ENCODE measurements at places on chromosomes 1 and 21.

- no peak for DNase-seq
Measured at GRCh38 chr1:164695956-164696665, 137.1 kb downstream of the PBX1 start.

DNA sequence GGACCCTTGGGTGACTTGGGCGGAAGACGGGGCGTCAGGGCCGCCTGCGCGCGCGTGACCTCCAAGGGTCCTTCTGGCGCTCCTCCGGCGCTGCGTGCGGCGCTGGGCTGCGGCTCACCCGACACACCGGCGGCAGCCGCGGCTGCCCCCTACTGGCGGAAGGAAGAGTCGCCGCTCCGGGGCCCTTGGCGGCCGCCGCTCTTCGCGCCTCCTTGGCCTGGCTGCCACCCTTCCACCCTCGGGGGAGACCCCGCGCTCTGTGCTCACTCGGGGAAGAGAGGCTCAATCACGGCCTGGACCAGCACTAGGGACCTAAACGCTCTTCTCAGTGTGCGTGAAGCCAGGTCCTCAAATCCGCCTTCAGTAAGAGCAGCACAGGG is 89.7 kb downstream of the DMRTA2 start:
- DNase-seq: peak; percentile 32

GRCh38 chr1:81703756-81704463 is 96.8 kb upstream of the ADGRL2 start:
- DNase-seq: no peak

GRCh38 chr21:45265721-45266517 is 21.8 kb downstream of the POFUT2 start:
- DNase-seq: no peak

GRCh38 chr21:45122432-45123132 is 48.2 kb downstream of the ADARB1 start:
- DNase-seq: no peak

DNA sequence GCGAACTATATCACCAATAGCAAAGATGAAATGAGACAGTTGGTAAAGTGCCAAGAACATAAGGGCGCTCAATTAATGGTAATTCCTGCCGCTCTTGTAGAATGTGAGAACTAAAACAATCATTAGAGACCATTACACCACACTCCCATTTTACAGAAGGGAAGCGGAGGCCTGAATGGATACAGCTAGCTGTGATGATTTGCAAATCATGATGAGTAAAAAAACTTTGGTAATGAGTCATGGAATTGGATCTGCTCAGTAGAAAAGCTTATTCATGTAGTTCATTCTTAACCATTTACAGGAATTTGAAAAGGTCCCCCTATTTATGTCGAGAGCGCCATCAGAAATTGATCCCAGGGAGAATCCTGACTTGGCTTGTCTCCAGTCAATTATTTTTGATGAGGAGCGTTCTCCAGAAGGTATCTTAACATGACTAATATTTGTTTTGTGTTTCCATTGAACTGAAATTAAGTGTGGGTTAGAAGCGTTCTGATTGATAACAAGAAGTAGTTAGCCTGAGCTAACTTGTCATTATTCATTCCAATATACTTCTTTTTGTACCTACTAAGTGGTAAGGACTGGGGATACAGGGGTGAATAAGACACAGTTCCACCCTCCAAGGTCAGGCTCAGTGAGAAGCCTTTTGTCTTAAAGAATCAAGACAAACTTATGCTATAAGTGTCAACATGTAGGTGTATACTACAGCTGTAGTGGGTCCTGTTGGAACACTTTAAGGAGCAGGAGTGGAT is 812 bp downstream of the TTC4 start:
- no peak for DNase-seq

GRCh38 chr1:177933881-177934280 is 36.0 kb downstream of the SEC16B start:
- no peak for DNase-seq

- DNase-seq: no peak
Measured at GRCh38 chr1:59605184-59605583, 209.6 kb upstream of the HOOK1 start.

GRCh38 chr1:201945863-201946223 is 505 bp downstream of the LMOD1 start:
- no peak for DNase-seq

GRCh38 chr21:21030311-21030710 is 32.1 kb downstream of the NCAM2 start:
- no peak for DNase-seq

- no peak for DNase-seq
Measured at GRCh38 chr1:193709607-193710006, 523.2 kb upstream of the B3GALT2 start.

- no peak for DNase-seq
Measured at GRCh38 chr21:43933199-43933598, 68.2 kb downstream of the AGPAT3 start.

DNA sequence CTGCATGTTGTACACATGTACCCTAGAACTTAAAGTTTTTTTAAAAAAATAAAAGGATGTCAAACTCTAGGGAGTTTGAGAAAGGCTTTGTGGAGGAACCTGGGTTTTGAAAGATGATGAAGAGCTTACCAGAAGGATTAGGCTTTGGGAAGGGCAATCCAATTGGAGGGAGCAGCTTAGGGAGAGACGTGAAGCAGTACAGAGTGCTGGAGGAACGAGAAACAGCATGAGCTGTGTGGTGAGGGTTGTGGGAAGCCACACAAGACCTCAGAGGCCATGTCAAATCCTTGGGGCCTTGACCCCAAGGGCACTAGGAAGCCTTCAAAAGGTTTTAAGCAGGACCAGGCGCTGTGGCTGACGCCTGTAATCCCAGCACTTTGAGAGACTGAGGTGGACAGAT is 8.4 kb upstream of the KPNA6 start:
- no peak for DNase-seq

GRCh38 chr1:57277681-57278080 is 146.2 kb downstream of the DAB1 start:
- DNase-seq: no peak

GRCh38 chr1:116182019-116182714 is 71.0 kb downstream of the MAB21L3 start:
- DNase-seq: no peak

DNA sequence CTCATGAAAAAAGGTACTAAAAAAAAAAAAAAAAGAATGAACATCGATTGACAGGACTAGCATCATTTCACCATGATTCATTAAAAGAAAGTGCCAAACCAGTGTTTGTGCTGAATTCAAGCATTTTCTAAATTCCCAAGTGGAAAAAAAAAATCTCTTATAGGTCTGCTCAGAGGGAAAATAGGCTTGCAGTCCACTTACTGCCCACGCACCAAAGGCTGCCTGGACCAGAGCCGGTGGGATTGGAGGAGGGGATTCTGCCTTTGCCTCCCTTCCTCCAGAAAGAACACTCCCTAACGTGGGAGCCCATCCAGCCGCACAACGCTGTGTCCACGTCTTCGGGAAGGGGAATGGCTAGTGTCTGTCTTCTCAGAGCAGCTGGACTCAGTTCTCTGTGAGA is 5.5 kb upstream of the TRAPPC10 start:
- no peak for DNase-seq

GRCh38 chr1:159300146-159300545 is 2.0 kb upstream of the FCER1A start:
- DNase-seq: no peak

- DNase-seq: no peak
Measured at GRCh38 chr1:70256664-70257063, 35.5 kb downstream of the SRSF11 start.

GRCh38 chr1:114078116-114078515 is 75.6 kb downstream of the SYT6 start:
- DNase-seq: no peak

GRCh38 chr1:87963556-87963955 is 634.9 kb downstream of the LMO4 start:
- DNase-seq: no peak

GRCh38 chr1:81097860-81098259 is 702.9 kb upstream of the ADGRL2 start:
- DNase-seq: no peak

DNA sequence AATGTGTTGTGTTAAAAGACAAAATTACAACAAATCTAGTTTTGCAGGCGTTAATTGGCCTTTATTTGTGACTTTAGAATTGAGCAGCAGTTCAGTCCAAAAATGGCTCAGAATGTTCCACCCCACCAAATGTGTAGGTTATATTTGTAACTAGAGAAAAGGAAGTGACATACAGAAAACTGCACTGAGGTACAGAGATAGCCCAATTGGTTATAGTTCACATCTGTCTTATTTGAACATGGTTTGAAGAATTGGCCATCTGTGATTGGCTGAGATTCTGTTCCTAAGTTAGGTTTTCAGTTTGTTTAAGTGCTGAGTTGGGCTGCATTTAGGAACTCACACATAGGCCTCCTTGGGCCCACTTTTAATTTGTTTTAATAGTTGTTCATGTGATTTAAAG is 12.0 kb upstream of the FMO2 start:
- no peak for DNase-seq

- no peak for DNase-seq
Measured at GRCh38 chr21:43294194-43294902, 125.5 kb downstream of the CRYAA start.

GRCh38 chr1:54456361-54456760 is 50.2 kb upstream of the SSBP3 start:
- DNase-seq: no peak

GRCh38 chr21:25891596-25891995 is 156.8 kb downstream of the GABPA start:
- DNase-seq: no peak

GRCh38 chr21:45698493-45699184 is 55.1 kb downstream of the PCBP3 start:
- no peak for DNase-seq

- no peak for DNase-seq
Measured at GRCh38 chr21:46095083-46095719, 2.7 kb upstream of the COL6A2 start.

GRCh38 chr1:214270097-214270650 is 10.8 kb upstream of the SMYD2 start:
- no peak for DNase-seq

DNA sequence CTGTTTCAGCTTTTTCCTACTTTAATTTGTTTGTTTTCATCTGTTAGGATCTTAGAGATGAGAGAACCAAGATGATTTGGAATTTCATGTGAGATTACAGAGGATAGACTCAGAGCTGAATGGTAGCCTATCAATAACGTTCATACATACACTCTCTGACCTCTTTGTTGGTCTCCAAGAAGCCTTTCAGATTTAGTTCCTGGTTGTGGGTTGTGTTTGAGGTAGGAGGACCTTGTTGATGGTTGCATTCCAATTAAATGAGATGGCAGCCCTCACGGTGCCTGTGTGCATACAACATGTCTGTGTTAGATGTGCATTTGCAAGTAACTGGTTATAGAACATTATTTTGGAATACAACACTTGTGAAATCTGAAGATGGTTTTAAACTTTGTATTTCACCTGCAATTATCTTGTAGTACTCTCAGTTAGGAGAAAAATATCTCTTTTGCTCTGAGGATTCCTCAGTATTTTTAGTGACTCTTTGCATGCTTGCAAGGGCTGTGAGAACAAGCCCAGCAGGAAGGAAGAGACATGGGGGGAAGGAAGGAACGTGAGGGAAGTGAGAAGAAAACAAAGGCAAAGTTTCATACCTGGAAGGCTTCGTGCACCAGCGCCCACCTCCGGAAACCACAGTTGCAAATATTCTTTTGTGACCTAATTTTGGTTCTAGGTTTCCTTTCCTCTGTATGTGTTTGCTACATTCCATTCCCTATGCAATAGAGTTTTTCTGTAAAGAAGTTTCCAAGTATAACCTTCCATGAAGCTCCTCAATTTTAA is 291.8 kb downstream of the DISC1 start:
- DNase-seq: peak; percentile 8

DNA sequence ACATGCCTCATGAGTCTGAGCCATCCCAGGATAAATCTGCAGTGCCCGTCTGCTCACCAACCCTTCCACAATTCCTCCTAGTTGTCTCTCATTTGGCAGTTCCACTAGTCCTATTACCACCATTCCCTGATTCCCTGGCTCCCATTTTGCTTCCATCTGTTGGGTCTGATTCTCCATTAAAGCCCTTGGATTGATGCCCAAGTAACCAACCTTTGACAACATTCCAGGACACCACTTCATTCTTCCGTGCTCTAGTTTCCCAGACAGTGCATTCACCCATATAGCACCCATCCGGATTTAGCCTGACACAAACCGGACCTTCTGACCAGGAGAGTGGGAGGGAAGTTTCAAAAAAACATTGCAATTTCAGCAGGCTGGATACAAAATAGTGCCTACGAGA is 189.4 kb upstream of the PALMD start:
- DNase-seq: no peak

GRCh38 chr21:45721671-45722070 is 78.1 kb downstream of the PCBP3 start:
- no peak for DNase-seq

DNA sequence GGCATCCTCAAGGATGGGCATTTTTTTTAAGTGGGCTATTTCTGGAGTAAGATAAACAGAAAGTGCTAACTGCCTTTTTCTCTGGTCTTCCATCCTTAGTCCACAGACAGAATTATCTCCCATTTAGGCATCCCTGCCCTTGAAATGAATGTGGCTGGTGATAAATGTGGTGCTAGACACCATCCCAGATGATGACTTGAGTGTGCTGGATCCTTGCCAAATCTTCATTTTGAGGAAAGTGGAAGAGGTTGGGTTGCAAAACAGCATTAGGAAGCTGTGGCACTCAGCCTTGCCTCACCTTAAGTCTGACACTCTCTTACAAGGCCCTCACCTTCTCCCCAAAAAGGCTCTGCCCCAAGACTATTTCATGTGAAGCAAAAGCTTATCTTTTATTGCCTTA is 19.2 kb downstream of the MAB21L3 start:
- no peak for DNase-seq

GRCh38 chr1:167627865-167628641 is 2.0 kb upstream of the RCSD1 start:
- DNase-seq: peak; percentile 68

- DNase-seq: no peak
Measured at GRCh38 chr1:20486457-20487235, 636 bp upstream of the CAMK2N1 start.

GRCh38 chr1:9473032-9473807 is 66.0 kb upstream of the SLC25A33 start:
- no peak for DNase-seq

- DNase-seq: peak; percentile 17
Measured at GRCh38 chr1:11967028-11967547, 13.2 kb upstream of the MFN2 start.

DNA sequence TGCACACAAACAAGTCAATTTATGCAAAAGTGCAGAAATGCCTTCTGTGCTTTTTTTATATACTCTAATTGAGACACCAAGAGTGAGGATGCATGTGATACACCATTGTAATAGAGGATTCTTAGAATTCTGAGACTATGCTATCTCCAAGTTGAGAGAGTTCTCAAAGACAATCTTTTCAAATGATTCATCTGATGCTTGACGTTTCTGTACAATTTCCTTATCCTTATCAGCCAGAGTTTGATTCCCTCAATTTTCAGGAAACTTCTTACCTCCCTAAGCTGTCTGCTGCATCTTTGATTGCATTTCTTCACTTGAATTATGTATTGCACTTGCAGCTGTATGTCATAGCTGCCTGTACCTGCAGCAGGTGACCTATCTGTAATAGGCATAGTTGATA is 211.3 kb upstream of the SPAG17 start:
- DNase-seq: no peak

DNA sequence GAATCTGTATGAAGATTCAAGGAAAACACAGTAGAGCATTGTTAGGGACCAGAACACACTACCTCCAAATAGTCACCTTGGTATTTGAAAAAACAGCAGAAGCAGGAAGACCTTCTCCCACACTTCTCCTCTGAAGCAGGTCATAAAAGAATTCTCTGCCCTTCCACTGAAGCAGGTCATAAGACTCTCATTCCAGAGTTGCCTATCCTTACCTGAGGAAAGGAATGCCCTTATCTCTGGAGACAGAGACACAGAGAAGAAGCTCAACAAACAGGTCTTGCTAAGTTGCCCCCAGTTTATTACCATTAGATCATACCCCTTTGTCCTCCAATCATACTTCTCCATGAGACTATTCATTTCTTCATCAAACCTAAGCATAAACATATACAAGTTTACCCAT is 225.8 kb upstream of the TNR start:
- no peak for DNase-seq

All from CD4-positive, alpha-beta T cell treated with Interferon alpha-2 for 1 hour (primary cell).